Neural crest cell (in vitro differentiated cells): ENCODE measurements at places on chromosomes 2 and 18. TPM values are rescaled to one million over a fixed set of nuclear protein-coding genes. Genes with fewer than 3 reads are reported as not detected.

DNA sequence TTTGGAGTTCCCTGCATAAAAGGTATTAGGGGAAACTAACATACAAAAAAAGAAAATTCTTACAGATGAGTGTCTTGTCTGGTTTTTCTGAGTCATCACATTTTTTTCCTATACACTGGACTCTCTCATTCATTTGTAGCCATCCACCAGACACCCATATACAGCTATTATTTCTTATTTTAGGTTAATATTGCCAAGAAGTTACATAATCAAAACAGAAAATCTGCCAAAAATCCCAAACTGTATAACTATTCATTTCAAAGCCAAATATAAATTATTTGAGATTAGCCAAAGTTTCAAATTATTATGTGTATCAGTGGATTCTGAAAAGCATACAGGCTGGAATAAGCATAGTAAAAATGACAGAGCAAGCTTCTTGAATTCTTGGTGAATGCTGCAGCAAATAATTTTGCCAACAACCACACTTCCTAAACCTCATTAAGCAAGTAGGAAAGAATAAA is 191.2 kb downstream of the NCKAP5 start:
- DNase-seq = no peak

GRCh38 chr18:21262244-21262643 is 20.2 kb downstream of the GREB1L start:
- no peak for DNase-seq

The CENPA gene
- 34.5 and 35.1 TPM in 2 replicates for total RNA-seq

- no peak for DNase-seq
These were observed 18.5 kb downstream of the PMAIP1 start for GRCh38 chr18:59918320-59918755.

GRCh38 chr2:101613056-101613704 is 84.3 kb upstream of the MAP4K4 start:
- no peak for DNase-seq

The MAP3K19 gene
- total RNA-seq = not detected in 2 replicates

The ANKRD30B gene
- not detected in 2 replicates for total RNA-seq

GRCh38 chr18:57150828-57151227 is 3.9 kb downstream of the BOD1L2 start:
- DNase-seq = no peak

- no peak for DNase-seq
These were observed 3.7 kb upstream of the SIX3 start for GRCh38 chr2:44937688-44938240.

GRCh38 chr18:58662118-58662517 is 9.1 kb upstream of the MALT1 start:
- DNase-seq = no peak

DNA sequence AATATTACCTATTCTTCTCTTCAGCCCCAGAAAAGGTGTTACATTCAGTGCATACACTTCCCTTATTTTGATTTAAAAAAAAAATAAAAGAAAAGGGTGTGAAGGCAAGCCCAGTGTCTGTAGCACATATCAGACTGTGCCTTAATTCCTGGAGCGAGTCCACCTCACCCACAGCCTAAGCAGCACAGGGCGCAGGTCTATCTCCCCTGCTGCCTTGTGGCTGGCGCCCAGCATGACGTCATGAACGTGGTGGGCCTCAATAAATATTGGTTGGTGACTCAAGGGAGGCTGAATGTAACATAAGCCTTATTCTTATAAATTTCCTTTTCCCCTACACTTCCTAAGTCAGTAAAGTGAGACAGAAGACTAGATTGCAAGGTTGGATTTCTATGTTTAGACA is 26.4 kb downstream of the ST3GAL5 start:
- no peak for DNase-seq

- DNase-seq = no peak
These were observed 22.0 kb downstream of the DRC1 start for GRCh38 chr2:26423750-26424149.

GRCh38 chr18:74234326-74235171 is 57.2 kb downstream of the CYB5A start:
- no peak for DNase-seq
